ENCODE measurements at places on chromosomes 6 and 20.

DNA sequence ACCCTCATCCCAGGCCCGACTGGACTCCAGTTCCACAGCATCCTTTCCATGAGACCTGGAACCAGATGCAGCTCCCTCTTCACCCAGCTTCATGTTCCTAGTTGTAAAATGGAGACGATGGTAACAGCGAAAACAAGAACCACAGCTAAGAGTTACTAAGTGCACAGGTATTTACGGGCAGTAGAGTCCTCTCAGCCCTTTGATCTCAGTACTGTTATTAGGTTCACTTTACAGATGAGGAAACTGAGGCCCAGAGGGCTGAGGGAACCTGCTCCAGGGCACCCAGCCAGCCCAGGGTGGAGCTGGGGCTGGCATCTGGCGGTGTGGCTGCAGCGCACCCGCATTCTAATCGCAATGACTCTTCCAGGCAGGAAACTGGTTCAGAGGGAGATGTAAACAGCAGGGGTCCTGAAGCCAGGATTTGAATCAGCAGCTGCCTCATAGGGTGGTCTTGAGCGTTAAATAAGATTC lies 858 bp downstream of the BCAS1 start:
- no peak for DNase-seq

- no peak for DNase-seq
Measured at GRCh38 chr20:56453352-56453751, 15.1 kb upstream of the RTF2 start.

- no peak for DNase-seq
Measured at GRCh38 chr6:104509355-104509754, 350.4 kb downstream of the HACE1 start.

- no peak for DNase-seq
Measured at GRCh38 chr6:163945808-163946207, 531.3 kb downstream of the QKI start.

GRCh38 chr20:13418263-13419229 lies 197.5 kb downstream of the ISM1 start:
- no peak for DNase-seq

GRCh38 chr6:9540534-9541126 lies 874.2 kb downstream of the TFAP2A start:
- DNase-seq, result peak; percentile 51

- no peak for DNase-seq
Measured at GRCh38 chr6:51972659-51973058, 114.8 kb downstream of the PKHD1 start.

- DNase-seq, result peak; percentile 84
Measured at GRCh38 chr20:25247956-25248785, at the start of gene PYGB. Gene PYGB (plus strand): TSS chr20:25248085. CDS start chr20:25248179, 94 bp downstream.

- no peak for DNase-seq
Measured at GRCh38 chr6:23448281-23448680, 677.7 kb upstream of the NRSN1 start.

DNA sequence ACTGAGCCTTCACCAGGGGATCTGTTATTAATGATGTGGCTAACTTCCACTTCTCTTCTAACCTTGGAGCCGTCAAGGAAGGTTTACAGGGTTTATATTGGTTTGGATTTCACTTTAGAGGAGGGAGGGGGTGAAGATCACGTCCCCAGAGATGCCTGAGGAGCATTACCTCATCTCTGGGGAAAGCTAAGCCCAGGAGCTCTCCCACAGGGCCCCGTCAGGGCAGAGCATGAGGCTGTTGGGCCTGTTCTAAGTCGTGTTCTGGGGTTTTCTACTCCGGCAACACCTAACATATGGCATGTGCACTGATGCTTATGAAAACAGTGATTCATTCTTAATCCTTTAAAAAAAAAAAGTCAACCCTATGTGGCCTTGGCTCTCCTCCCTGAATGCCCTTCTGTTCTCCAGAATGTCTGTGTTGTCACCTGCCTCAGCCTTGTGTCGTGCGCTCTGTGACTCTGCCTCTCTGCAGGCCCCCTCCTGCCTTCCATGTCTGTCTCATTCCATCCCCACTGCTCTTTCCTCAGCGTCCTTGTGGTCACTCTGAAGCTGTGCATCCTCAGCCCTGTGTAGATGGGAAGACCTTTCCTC lies 97.4 kb upstream of the JARID2 start:
- DNase-seq, result peak; percentile 79

DNA sequence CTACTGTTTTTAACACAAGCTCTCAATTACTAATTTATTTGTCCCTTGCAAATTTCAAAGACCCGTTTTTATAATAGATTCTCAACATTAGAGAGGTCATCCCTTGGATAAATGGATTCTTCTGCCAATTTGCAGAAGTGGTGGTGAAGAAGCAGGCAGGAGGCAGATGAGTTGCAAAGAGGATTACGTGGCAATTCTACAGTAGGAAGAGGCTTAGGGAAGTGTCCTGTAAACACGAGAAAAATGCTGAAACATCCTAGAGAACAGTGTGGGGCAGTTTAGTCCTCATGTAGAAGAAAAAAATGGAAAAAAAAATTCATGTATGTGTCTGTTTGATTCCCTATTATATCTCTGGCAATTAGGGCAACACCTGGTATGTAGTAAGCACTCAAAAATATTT lies 87.6 kb downstream of the BMP2 start:
- no peak for DNase-seq

DNA sequence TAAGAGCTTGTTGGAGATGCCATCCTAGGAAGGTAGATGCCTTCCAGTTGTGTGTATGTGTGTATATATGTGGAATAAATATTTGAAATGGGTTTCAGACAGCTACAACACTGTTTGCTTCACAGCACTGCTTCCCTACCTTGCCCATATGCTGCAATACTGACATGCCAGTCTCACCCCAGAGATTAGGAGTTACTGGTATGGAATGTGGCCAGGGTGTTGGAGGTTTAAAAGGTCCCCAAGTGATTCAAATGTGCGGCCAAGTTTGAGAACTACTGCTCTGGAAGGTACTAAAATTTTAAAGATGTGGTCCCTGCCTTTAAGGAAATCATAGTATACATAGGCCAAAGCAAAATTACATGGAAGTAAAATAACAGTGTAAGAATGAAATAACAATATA lies 39.5 kb downstream of the BCKDHB start:
- no peak for DNase-seq

- no peak for DNase-seq
Measured at GRCh38 chr6:63714091-63714490, 78.5 kb downstream of the PHF3 start.

- DNase-seq, result no peak
Measured at GRCh38 chr6:159943968-159944598, 24.8 kb upstream of the IGF2R start.

DNA sequence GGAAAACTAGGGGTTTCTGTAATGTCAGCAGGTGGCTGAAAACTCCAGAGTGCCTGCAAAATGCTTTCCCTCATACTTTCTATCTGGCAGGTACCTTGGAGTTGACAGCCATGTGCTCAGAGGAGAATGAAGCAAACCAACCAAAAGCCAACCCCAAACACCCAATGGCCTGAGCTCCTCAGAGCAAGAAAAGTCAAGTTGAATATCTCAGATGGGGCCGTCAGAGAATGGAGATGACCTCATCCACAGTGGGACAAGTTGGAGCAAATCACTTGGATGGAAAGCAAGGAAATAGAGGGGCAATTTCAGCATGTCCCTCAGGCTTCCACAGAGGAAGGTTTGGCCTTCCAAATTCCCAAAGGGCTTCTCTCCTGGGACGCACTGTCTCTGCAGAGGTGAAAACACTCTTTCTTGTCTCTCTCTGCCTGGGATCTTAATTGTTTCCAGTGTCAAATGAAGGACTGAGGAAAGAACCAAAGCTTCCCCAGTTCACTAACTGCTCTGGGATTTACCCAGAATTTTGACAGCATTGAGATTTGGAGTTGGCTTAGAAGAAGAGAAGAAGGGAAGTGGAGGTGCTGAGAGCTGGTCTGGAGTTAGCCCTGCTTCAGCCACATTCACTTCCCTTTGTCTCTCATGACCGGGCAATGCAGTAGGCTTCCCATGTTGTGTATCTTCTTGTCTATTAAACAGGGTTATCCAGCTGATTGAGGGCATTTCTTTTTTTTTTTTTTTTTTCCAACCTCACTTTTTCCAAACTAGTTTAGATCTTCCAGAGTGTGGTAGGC lies 42.2 kb downstream of the PRND start:
- DNase-seq, result no peak

GRCh38 chr20:62219992-62220665 lies at the start of gene HRH3:
Gene HRH3 (minus strand): TSS chr20:62220278. CDS start chr20:62219970, 308 bp downstream.
- DNase-seq, result peak; percentile 10

DNA sequence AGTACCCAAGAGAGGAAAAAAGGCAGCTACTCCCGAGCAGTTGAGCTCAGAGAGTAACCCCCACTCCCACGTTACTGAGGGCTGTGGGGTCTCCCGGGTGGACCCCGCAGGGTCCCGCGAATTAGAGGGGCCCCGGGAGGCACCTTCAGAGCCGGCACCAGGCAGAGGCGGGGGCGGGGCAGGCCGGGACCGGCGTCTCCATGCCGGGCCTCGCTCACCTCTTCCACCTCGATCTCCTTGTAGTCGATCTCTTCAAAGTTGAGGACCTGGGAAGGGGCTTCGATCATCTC lies 381 bp downstream of the MAP3K7 start:
- no peak for DNase-seq

GRCh38 chr6:106975738-106976064 lies 1.2 kb upstream of the CD24 start:
- no peak for DNase-seq

- DNase-seq, result no peak
Measured at GRCh38 chr6:36220226-36220625, 23.7 kb downstream of the BRPF3 start.

DNA sequence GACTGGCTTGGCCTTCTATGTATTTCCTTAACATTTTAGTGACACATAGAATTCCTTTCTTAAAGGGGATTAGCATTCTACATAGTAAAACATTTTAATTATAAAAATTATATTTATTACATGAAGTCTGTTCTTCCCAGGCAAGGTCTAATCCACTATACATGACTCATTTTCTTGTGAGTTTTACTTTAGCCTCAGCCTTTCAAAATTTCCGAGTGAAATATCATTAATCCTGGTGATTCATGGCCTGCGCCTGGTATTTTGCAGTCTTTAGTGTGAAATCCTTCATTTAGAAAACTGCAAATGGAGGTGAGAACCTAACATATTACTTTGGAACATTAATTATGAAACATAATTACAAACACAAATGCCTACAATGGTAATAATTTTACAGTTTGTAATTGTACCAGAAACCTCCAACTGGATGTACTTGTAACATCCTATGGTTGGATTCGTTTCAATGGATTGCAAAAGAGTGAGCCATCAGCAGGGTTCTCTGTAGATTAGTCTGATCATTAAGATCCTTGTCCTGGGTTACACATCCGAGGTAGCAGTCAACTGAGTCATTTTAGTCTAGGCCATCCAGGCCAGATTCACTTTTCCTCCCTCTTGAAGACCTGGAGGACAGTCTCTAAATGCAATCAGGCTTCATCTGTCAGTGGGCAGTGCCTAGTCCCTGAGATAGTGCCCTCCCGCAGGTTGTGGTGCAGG lies 272.0 kb downstream of the PACRG start:
- peak; percentile 90 for DNase-seq

DNA sequence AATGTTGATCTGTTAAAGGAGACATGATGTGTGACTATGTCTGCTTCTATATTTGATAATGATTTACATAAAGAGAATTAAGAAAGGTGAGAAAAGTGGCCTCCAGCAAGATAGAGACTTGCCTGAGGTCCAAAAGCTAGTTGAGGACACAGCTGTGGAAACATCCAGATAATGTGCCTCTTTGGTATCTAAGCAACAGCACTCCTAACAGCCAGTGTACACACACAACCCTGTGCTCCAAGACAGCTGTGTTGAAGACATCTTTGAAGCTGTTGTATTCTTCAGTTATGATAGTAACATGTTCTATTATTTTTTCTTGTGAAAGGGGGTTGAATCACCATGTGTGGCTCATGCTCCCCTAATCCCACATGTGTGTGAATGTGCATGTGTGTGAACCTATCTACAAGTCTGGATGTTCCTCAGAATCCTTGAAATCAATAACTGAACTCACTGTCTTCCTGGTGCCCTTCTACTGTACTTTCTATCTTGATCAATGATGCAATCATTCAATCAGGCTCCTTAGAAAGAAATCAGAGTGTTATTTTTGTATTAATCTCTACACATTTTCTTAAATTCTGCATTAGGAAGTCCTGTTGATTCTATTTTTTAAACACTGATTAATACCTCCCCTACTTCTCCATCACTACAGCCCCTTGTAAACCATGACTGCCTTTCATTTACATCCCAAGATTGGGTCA lies 116.7 kb upstream of the SSTR4 start:
- DNase-seq, result no peak

- peak; percentile 81 for DNase-seq
Measured at GRCh38 chr6:144346719-144347447, 61.7 kb downstream of the UTRN start.

GRCh38 chr6:112114577-112115223 lies 27.3 kb downstream of the FAM229B start:
- no peak for DNase-seq

Data from fibroblast of skin of abdomen (primary cell).